Colonic mucosa (tissue), 4 donors: ENCODE measurements at places on chromosomes 6 and 20.

DNA sequence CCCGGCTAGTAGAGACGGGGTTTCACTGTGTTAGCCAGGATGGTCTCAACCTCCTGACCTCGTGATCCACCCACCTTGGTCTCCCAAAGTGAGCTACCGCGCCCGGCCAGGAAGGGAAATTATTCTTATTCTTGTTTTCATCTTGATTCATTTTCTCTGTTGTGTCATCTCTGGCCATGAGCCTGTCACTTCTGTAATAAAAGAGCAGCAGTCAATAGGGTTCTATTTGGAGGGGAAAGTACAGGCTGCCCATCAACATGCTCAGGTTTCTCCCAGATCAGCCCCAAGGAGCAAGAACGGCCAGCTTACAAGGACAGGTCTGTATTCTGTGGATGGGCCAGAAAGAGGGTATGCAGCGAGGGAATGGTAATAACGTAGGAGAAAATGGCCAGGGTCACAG, 345.0 kb downstream of the PREX1 start:
- no peak for DNase-seq

DNA sequence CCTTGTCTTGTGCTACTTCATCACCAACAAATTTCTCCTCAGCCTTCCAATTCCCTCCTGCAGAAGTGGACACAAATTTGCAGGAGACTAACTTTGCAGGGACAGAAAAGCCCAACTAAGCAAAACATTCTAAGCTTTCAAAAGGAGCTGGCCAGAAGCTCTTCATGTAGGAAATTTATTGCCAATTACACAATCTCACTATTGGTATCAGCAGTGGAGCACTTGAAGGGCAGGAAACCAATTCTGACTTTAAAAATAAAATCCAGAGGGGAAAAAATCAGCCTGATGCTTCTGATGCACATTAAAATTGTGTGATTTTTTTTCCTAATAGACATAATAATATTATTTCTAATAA, 193.3 kb downstream of the LY86 start:
- DNase-seq: no peak

- no peak for DNase-seq
Observed at GRCh38 chr6:163651426-163651825, 236.9 kb downstream of the QKI start.

DNA sequence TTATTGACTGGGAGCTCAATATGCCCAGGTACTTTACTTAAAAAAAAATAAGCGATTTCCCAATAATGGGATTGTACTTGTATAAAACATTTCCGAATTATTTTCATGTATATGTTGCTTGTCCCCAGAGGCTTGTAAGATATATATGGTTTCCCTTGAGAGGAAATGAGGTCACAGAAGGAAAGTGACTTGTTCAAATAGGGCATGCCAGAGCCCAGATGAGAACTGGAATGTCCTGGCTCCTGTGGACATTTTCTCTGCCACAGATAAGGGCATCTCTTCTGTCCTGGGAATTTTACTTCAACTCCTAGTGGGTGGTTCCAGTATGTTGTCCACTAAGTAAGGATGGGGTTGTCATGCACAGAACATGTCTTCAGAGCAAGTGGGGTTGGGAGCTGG, 63.0 kb downstream of the LYRM2 start:
- no peak for DNase-seq

DNA sequence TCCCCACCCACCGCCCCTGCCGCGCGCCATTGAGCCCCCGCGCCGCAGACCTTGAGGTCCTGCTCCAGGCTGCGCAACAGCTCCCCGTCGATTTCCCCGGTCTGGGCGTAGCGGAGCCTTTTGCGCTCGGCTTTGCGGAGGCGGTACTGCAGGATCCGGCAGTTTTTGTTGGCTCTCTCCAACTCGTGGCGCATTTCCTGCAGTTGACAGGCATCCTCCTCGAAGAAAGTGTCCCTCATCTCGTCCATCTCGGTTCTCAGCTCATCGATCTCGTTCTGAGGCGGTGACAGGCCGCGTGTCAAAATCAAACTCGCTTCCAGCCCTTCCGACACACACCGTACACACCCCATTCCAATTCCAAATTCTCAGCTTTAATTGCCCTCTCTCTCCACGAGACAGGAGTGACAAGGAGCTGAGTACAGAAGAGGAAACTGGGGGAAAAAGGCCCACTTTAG, 4.3 kb downstream of the MTCL3 start:
- peak; percentile 23 for DNase-seq

DNA sequence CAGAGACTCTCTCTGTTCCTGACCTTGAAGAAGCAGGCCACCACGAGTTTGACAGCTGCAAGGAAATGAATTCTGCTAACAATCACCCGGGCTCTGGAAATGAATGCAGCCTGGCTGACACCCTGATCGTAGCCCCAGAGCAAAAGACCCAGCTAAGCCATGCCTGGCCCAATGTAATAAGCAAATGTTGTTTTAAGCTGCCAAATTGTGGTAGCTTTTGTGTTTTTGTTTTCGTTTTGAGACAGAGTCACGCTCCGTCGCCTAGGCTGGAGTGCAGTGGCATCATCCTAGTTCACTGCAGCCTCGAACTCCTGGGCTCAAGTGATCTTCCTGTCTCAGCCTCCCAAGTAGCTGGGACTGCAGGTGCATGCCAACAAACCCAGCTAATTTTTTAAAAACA, 3.3 kb upstream of the OXT start:
- no peak for DNase-seq

DNA sequence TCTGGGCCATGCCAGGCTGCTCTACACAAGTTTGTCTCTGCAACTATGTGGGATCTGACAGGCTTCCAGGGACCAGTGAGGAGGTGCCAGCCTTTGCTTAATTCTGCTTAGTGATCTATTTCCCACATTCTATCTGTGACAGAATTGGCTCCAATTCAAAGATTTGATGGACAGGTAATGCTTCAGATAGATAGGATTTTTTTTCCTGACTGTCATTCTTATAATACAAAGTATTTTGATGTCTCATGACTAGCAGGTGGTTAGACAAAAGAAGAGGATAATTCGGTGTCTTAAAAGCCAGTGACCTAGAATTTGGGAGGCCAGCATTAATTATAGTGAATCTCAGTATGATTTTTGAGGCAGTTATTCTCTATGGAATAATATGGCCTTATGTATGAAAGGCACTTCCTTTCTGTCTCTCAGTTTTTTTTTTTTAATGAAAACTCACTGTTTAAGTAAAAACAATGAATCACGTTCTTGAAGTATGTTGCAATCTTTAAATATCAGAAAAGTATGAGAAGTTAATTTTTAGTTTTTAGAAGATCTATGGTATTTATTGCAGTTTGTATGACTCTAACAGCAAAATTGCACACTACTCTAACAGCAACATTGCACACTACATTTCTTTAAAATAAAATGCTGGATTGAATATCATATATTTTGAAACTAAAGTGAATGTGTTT, 43.7 kb downstream of the TMEM200A start:
- DNase-seq: no peak

DNA sequence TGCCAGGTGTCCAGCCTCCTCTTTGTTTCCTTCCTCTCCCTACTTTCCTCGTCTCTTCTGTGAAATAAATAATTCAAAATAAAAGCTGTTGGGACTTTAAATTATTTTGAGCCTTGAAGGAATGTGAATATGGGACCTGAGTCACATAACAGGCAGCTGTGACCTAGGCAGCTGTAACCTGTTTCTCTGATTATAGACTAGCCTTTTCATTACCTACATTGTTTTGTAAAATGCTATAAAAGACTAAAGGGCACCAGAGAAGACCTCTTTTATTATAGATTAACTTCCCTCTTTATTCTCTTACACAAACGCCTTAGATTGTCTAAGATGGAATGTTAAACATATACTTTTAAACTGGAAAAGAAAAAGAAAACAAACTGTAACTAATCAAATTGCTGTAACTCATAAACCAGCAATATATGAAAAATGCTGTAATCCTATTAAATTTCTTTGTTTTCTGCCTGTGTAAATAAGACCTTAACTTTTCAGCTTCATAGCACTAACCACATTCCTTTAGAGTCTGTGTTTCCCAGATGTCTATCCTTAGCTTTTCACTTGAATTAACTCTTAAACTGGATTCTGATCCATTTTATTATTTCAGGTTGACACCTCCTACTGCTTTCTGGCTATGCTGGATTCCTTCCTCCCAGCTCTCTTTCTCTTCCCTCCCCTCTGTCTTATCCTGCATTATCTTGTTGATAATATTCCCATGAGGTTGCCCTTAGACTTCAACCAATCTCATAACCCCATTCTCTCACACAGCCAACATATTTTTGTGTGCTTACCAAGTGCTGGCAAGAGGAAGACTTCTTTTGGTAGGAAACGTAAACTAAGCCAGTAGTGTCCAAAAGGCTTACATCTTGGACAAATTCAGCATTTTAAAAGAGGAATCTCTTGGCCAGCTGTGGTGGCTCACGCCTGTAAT, 69.2 kb downstream of the TPD52L1 start:
- DNase-seq: no peak

- no peak for DNase-seq
Observed at GRCh38 chr6:155040154-155040553, 45.0 kb downstream of the TIAM2 start.

GRCh38 chr6:3032986-3033385, 33.3 kb downstream of the NQO2 start:
- DNase-seq: peak; percentile 30

DNA sequence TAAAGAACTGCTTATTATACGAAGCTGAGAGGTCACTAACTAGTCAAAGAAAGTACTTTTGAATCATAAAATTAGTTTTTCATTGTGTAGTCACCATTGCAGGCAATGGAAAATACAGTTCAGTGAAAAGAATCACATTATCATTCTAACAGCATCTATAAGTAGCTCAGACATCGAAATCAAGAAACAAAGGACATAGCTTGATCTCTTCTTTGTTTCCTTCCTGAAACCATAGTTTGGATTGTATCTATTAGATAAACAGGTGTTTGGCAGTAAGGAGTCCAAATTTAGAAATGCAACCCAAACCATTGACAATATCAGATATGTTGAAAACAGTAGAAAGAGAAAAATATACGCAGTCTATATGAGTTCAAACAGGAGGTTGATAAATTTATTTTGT, 697.3 kb downstream of the TFAP2A start:
- DNase-seq: no peak

- no peak for DNase-seq
Observed at GRCh38 chr6:161835500-161836215, 561.8 kb upstream of the AGPAT4 start.

DNA sequence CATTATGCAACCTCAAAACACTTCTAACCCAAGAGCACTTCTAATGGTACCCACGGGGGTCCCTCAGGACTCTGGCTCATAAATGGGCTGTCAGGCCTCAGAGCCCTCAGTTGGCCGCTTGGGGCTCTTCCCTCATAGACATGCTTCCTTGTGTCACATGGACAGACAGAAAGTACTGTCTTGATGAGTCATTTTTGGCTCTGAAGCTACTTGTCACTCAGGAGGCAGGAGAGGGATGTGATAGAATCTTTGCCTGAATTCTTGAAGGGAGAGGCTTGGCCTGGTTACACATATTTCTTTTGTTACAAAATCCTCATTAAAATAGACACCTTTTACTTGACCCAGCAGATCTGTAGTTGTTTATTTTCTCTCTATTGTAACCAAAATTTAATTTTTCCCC, 15.1 kb upstream of the EDN1 start:
- DNase-seq: no peak

DNA sequence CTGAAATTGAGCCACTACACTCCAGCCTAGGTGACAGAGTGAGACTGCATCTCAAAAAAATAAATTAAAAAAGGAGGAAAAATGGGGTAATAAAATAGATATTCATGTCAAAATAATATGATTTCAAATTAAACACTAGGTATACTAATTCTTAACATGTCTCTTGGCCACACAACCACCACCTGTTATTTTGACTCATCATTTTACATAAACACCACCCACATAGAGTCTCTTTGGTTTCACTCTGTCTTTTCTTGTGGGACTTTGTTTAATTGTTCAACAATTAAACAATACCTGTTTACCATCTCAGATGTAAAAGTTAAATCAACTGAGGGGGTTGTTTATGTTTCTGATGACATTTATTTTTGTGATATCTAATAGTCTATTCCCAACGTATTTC, 476.8 kb upstream of the ADGRB3 start:
- no peak for DNase-seq

DNA sequence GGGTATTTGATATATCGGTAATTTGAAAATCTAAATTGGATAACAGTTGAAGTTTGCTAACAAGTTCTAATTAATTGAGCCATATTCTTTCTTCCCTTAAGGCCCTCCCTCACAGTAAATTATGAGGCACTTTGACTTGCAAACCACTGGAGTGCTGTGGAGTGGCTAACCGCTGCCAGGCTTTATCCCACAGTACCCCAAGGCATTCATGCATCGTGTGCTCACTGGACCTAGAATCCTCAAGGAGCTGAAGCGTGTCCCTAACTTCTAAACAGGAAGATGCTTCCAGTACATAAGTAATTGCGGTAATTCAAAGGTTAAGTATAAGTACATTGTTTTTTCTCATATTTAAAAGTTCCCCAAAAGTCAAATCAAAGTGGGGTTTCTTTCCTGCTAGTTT, 499.9 kb downstream of the TFAP2A start:
- DNase-seq: no peak

DNA sequence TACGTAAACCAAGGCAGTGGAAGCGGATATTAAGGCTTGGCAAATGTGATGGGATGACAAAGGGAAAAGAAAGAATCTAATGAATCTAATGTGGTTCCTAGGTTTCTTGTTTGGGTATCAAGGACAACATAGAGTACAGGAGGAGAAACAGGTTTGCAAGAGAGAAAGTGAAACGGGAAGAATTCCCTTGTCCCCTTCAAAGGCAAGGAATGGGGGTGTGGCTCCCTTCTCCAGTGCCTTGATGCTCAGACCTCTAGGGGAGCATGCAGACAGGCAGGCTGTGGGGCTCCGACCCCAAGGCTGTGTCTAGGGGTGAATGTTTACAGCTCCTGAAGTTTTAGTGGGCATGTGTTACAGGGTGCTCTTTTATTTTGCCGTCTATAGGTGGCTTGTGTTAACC, 317.5 kb upstream of the HSF2 start:
- DNase-seq: no peak

DNA sequence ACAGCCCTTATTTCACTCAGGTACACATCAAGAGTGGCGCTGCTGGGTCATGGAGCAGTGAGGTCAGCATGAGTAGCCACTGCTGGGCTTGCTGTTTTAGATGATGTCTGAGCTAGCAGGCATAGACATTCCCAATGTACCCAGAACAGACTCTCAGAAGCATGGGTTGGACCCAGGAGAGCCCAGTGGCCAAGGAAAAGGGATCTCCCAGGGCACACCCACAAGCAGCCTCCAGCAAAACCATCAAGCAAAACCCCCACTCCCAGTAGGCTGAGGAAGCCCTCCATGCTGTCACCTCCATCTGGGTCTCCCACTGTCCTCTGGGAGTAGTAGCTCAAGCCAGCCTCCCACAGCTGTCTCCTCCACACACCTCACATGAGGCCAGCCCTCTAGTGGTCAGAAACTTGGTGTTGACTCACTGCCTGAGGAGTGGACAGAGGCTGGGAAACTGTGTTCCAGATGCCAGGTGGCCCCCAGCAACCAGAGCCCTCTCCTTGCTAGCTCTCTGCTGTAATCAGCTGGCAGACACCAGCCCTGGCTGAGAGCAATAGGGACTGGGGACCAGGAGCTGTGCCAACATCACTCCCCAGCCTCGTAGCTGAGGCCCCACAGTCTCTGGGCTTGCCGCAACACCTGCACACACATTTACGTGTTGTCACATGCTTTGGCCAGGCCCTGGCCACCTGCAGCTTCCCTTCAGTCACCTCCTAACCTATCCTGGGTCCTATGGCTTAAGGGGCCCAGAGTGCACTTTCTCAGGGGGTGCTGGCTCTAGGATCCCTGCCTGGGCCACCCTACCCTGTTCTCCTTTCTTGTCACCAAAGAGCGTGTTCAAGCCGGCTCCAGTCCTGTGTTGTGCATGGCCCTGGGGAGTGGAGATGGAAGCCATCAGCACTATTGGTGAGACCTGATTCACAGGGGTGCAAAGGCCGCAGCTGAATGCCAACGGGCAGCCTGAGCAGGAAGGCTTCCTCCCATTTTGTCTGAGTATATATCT, 1.9 kb upstream of the AP5S1 start:
- peak; percentile 86 for DNase-seq
